ENCODE measurements at places on chromosomes 1 and 21.

- DNase-seq, result no peak
These were observed 8.1 kb downstream of the CACNA1S start for GRCh38 chr1:201104141-201104540.

GRCh38 chr21:22743085-22743484 lies 1744.9 kb downstream of the NCAM2 start:
- DNase-seq, result no peak

DNA sequence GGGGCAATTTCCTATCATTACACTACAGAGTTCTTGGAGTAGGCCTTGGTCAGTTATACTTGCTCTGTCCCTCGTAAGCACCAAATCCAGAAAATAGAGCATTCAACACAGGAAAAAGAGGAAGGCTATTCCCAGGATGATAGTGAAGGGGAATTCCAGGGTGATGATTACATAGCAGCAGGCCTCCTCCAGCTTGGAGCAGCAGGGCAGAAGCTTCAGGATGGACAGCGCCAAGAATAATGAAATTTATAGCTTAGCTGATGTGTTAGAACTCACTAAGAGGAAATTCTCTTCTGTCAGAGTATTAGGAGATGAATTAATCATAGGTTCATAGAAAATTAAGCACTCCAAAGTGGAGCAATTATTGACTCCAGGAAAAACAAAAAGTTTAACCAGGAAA lies 10.8 kb upstream of the SMAP2 start:
- no peak for DNase-seq

DNA sequence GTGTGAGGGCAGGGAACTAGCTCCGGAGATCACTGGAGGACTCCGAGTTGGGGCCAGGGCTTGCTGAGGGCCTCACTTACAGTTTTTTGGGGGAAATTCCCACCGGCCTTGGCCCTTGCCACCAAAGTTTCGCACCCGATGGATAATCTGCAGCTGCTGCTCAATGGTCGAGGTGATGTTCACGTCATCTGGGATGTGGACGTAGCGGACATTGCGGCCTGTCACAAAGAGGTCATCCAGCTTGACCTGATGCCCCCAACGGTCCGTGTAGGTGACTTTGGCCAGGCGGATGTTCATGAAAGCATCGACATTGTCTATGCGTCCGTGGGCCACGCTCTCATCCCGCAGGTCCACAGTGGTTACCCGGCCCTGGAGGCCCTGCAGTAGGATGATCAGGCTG lies 4.0 kb downstream of the LSM10 start:
- no peak for DNase-seq

DNA sequence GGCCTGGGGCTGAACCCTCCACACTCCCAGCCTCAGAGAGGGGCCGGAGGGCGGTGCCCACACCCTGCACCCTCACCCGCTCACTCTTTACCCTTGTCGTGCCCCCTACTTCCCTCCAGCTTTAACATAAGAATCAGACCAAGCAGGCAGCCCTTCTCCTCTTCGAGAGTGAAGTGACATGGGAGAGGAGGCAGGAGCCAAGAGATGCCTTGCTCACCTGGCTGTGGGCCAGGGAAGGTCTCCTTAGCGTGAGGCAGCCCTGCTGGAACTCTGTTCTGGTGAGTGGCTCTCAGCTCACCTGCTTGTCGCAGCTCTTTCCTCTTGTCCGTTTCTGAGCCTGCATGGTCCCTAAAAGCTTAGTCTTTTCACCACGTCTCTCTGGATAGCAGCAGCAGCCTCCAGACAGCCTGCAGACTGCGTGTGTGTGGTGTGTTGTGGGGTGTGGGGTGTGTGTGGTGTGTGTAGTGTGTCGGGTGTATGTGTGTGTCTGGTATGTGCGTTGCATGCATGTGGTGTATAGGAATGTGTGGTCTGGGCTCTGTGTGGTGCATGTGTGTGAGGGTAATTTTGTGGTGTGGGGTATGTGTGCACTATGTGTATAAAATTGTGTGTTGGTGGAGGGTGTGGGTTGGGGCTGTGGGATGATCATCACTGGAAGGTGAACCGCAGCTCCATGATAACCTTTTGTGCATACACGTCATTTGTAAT lies 86.7 kb downstream of the CCDC185 start:
- no peak for DNase-seq

DNA sequence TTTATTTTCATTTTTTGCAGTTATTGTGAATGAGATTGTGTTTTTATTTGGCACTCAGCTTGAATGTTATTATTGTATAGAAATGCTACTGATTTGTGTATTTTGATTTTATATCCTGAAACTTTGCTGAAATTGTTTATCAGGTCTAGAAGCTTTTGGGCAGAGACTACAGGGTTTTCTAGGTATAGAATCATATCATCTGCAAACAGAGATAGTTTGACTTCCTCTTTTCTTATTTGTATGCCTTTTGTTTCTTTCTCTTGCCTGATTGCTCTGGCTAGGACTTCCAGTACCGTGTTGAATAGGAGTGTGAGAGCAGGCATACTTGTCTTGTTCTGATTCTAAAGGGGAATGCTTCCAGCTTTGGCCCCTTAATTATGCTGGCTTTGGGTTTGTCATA lies 27.3 kb downstream of the ZNF691 start:
- no peak for DNase-seq

DNA sequence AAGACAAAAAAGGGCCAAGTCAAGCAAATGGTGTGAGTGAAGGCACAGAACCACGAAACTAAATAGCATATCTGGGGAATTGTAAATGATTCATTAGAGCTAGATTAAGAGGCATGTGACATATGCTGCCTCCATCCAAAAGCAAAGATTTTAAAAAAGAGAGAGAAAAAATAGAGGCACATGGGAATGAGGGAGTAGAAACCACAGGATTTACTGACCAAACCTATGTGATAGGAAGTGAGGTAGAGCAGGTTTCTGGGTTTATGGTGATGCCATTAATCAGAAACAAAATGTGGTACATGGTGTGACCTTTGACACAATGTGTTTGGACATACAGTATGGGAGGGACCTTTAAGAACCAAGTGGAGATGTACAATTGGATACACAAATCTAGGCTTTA lies 13.6 kb downstream of the C1orf52 start:
- no peak for DNase-seq

DNA sequence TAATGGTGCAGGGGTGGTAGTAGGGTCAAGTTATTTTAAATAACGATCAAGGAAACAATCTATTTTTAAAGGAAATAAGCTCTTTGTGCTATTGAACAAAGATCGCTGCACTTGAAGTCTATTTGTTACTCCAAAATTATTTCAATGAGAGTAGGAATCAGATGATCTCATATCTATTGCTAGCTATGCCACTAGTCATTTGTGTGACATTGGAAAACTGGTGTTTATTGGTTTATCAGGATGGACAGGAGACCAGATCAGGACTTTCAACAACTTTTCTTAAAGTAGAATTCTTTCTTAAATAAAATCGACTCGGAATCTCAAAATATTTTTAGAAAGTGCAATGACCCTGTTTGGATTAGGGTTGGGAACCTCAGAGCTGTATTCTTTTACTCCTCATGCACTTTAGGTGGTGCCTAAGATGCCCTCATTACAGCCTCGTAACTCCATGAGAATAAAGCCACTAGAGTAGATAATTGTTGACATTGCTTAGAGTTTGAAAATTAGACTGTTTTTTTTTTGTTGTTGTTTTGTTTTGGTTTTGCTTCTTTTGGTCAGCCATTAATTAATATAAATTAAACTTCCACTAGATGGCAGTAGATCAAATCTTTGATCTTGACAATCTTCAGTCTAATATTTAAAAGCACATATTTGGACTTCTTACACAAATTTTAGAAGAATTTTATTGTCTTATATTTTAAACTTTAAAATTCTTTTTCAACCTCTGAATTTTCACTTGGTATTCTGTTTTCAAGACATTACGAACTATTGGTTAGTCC lies 352.4 kb downstream of the USP25 start:
- DNase-seq, result no peak

DNA sequence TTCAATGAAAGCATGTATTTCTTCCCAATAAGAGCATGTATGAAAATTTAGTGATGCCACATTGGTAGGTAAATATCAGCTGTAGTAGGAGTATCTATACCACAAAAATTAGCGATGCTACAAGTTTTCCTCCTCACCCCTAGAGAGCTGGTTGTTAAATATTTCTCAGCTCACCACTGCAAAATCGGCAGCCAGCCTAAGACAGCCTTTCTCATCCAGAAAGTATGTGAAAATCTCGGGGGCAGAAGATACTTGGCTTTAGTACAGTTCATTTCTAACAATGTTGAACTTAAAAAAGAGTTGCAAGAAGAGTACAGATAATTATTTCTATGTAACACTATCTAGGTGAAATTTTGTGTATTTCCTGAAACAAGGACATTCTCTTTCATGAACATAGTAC lies 235.4 kb downstream of the TPR start:
- DNase-seq, result no peak

GRCh38 chr1:247895976-247896375 lies 589 bp downstream of the OR2W3 start:
- no peak for DNase-seq

GRCh38 chr21:16587141-16587581 lies 857.4 kb downstream of the USP25 start:
- no peak for DNase-seq

Data from activated T-helper 1 cell treated with Interleukin-2 at 50 U/mL for 16 hours (primary cell).